ENCODE measurements at places on chromosomes 13 and 19.

GRCh38 chr19:16794456-16795441 is 34.4 kb upstream of the SIN3B start:
- DNase-seq: no peak

GRCh38 chr19:35160629-35161433 is 6.3 kb downstream of the FXYD5 start:
- DNase-seq: no peak

DNA sequence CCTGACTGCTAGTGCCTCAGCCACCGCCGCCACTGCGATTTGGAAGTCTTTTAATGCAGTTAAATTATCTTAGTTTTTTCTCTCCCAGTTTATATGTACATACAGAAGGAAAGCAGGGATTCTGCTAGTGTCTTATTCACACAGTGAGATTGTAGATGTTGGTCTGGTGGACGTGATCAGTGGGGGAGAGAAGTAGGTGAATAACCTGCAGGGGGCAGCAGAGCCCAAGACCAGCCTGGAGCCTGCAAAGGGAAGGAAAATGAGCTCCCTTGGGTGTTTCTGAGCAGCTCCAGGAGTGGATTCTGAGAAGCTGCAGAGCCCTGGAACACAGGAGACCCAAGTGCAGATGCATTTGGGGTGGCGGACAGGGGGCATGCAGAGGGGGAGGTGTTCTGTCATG is 26.3 kb downstream of the ZNF844 start:
- no peak for DNase-seq

- no peak for DNase-seq
Observed at GRCh38 chr13:71799324-71799723, 67.7 kb downstream of the DACH1 start.

DNA sequence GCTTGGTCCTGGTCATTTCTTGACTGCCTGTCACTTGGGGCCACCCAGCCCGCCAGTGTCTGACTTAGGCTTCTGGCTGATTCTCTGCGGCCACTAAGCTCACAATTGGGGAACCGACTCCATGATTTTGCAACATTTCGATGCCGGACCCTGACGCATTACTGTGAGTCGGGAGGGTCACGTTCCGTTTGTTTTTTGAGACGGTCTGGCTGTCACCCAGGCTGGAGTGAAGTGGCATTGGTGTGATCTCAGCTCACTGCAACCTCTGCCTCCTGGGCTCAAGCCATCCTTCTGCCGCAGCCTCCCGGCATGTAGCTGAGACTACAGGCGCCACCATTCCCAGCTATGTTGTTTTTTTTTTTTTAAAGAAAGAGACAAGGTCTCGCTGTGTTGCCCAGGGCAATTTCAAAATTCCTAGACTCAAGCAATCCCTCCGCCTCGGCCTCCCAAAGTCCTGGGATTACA is 3.2 kb upstream of the ADAT3 start:
- DNase-seq: no peak

DNA sequence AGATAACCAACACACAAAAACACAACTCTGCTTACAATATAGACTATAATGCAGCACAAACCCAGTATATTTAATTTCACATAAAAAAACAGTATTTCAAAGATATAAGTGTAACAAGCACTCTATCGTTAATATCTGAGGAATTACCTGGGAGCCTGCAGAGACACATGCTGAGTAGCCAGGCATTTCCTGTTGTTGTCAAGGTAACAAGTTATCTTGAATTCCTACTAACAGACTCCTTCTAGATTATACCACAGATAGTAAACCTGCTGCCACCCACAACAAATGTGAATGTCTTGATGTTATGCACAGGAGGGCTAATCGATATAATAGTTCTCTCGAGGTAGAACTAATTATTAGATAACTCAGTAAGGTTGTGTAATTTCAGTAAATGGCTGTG is 826.0 kb upstream of the PRR20A start:
- no peak for DNase-seq

DNA sequence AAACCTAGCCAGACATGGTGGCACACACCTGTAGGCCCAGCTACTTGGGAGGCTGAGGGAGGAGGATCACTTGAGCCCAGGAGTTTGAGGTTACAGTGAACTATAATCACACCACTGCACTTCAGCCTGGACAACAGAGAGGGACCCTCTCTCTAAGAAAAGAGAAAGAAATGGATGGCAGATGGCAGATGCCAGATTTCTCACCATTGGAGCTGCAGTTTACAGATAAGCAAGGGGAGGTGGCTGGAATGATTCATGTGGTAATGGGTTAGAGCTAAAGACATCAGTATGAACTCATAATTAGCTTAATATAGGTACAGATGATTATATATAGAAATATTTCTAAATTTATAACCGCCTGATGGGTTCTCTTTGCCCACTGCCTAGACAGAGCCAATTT is 80.1 kb upstream of the IPO5 start:
- no peak for DNase-seq

DNA sequence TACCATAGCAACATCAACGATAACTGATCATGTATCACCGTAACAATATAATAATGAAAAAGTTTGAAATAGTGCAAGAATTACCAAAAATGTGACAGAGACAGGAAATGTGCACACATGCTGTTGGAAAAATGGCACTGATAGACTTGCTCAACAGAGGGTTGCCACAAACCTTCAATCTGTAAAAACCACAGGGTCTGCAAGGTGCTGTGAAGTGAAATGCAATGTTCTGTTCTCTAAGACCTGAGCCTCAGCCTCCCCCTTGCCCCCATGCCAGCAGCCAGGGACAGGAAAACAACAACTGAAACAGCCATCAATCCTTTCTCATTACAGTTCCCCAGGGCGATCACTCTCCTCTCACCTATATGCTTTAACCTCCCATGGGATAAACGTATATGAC is 88.4 kb downstream of the USP12 start:
- DNase-seq: no peak

- no peak for DNase-seq
Observed at GRCh38 chr13:97306645-97307044, 84.5 kb downstream of the MBNL2 start.

- no peak for DNase-seq
Observed at GRCh38 chr13:29224206-29224605, 371.3 kb downstream of the SLC7A1 start.

DNA sequence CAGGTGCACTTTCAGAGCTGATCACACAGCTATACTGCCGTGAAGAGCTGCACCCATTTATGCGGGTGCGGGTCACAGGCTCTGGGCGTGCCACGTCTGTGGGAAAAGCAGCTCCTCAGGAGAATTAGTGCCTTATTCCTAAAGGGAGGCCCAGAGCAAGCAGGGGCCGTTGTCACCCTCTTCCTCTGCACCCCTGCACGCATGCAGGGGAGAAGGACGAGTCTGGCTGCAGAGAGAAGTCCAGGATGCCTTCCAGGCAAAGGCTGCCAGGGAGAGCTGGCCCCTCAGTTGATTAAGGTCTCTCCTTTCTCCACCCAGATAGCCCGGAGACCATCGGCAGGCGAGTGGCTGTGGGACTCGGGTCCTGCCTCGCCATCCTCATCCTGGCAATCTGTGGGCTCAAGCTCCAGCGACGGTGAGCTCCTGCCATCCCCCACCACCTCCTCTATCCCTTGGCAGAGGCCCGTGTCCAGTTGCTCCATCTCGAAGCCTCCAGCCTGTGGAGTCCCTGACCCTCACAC is 3.1 kb upstream of the FFAR1 start:
- DNase-seq: no peak

- DNase-seq: no peak
Observed at GRCh38 chr13:80259159-80259558, 81.8 kb downstream of the SPRY2 start.

- no peak for DNase-seq
Observed at GRCh38 chr19:39405958-39406655, 540 bp upstream of the ZFP36 start.

GRCh38 chr19:13078897-13079541 is 23.6 kb downstream of the LYL1 start:
- DNase-seq: no peak

GRCh38 chr19:20067943-20068342 is 9.9 kb upstream of the ZNF90 start:
- no peak for DNase-seq

Data from NCI-H1048 (cell line).